Common myeloid progenitor, CD34-positive (primary cell): ENCODE measurements at places on chromosomes 2 and 18.
A peak's percentile ranks its signal among the peaks of the same experiment; 100 is the strongest.

DNA sequence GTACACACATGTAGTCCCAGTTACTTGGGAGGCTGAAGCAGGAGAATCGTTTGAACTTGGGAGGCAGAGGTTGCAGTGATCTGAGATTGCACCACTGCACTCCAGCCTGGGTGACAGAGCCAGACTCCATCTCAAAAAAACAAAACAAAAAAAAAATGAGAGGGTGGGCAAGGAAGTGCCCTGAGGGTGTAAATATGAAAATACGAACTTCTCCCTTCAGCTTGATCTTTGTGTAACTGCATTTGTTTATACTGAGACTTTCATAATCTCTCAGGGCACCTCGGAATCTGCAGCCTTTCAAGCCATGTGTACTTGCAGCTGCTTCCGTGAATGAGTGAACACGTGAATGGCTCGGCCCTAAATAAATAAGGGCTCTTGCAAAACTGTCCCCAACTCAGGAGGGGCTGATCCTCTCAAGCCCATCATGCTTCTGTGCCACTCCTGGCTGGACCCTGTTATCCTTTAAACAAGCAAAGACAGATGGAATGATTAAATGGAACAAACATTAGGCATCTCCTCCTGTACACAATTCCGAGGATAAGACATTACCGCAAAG is 96.8 kb downstream of the BOD1L2 start:
- no peak for DNase-seq

DNA sequence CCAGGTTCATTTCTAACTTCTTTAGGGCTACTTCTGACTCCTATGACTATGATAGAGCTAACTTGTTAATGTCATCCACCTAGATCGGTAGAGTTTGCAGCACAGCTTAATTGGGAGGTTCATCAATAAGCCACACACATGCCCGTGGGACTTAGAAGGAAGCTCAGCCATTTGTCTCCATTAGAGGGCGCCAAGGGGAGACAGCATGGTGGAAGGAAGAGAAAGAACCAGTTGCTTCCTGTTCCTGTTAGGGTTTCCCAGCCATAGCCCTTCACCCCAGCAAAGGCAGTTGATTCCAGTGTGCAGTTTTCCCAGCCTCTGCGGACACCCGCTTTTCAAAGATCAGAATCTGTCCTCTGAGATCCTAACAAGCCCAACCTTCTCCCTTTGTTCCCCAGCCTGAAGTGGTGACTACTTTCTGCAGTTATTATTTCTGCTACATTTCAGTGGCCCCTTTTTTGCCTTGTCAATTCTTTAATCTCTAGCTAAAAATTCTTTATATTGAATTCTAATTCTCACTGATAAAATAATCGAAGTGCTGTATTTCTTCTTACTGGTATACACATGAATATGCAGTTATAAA is 30.3 kb downstream of the MAIP1 start:
- DNase-seq = peak; percentile 83

DNA sequence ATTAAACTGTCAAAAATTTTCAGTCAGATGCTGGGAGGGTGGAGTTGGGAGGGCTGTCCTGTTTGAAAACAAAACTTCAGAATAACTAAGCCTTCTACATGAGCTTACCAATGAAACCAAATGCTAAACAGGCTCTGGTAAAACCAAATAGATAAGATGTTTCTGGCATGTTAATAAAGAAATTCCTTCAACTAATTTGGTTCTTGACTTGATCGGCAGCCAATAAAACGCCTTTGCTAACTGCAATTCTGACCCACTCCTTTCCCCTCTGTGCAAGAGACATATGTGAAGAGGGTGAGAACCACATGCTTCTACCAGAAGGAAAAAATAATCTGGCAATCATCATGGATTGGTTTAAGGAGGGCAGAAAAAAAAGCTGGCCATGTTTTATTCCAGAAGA is 20.9 kb downstream of the MAP4K3 start:
- DNase-seq = no peak

GRCh38 chr2:71129902-71130151 is 202 bp downstream of the MCEE start:
- no peak for DNase-seq

GRCh38 chr18:53625997-53626599 is 598.4 kb downstream of the MBD2 start:
- no peak for DNase-seq

DNA sequence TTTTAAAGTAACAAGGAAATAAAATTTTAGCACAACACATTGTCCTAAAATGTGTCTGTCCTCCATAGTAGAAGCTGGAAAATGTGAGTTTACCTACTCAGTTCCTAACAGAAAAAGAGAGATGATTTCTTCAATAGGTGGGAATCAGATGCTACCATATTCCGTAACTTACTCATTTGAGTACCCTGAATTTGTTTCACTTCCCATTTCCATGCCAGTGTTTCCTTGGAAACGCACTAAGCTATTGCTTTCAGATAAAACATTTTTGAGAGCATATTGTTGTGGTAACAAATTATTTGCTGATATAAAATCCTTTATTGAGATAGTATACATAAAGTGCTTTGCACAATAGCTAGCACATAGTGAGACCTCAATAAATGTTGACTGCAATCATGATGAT is 137.5 kb upstream of the BARD1 start:
- DNase-seq = no peak

DNA sequence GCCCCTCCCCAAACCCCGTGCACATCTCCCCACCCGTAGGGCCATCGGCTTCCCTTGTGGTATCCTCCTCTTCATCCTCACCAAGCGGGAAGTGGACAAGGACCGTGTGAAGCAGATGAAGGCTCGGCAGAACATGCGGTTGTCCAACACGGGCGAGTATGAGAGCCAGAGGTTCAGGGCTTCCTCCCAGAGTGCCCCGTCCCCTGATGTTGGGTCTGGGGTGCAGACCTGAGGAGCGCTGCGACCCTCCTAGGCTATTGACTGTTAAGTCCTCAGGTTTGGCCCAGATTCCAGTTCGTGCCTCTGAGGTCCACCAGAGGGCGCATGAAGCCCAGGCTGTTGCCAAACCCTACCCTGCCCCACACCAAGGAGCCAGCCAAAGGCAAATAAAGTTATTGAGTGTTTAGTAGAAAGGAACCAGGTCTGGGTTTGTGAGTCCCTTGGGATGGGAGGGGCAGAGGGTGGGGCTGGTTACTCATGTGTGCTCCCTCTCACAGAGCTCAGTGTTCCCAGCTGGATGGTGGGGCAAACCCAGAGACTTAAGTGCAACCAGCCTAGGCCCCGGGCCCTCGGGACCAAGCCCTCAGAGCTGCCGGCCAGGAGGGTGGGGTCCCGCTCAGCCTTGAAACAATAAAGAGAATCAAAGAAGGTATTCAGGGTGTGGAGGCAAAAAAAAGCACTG is 2.4 kb downstream of the PNKD start:
- peak; percentile 84 for DNase-seq

DNA sequence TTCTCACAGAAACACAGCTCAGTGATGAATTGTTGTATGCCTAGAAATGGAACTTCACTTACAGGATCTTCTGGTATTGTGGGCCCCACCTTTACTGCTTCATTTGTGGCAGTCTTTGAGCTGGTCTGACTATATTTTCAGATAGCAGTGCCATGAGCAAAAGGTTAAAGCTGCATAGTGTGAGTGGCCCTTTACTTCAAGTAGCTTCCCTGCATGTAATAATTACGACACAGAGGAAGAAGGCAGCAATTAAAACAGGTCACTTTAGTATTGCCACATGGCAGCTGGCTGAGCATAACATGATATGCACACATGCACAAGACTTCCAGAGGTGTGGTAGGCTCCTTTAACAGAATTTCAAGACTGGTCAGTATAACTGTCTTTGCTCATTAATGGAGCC is 426.3 kb upstream of the ZEB2 start:
- no peak for DNase-seq

DNA sequence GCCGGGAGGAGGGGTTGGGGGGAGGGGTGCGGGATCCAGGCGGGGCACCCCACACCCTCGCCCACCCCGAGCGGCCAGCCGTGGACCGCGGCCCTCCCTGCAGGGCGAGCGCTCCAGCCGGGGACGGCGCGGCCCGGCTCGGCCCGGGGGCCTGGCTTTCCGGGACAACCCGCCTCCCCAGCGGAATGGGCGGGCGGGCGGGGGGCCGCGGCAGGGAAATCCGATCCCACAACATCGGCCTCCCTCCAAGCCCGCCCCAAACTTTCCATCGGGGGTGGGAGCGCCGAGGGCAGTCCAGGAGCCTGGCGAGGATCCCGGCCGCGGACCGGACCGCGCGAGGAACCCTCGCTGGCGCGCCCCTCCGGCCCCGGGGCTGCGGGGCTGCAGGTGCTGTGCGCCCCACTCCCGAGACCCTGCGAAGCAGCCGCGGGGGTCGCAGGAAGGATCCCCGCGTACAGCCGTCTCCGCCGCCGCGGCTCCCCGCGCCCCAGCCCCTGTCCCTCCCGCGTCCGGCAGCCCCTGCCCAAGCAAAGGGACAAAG is 529 bp downstream of the SEMA4C start:
- no peak for DNase-seq

DNA sequence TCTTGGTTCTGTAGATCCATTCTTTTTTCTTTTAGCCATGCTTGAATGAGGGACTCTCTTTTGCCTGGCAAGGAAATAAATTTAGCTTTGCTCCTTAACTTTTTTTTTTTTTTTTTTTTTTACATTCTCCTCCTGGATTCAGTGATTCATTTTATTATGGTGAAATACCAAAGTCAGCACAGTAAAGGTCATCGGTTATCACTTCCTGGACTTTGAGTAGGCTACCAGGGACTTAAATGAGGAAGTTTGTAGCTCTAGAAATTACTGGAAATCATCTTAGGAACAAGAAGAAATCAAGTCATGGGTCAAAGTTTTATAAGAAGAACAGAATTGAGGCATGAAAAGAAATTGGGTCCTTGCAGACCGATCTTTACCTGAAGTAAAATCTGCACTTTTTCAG is 75.0 kb downstream of the SOCS6 start:
- no peak for DNase-seq
